Astrocyte (in vitro differentiated cells and primary cell): ENCODE measurements at places on chromosomes 4 and X.

- no peak for DNase-seq
Observed at GRCh38 chr4:145740806-145741205, 60.9 kb downstream of the C4orf51 start.

GRCh38 chrX:148459343-148459742 lies 41.1 kb upstream of the AFF2 start:
- no peak for DNase-seq

DNA sequence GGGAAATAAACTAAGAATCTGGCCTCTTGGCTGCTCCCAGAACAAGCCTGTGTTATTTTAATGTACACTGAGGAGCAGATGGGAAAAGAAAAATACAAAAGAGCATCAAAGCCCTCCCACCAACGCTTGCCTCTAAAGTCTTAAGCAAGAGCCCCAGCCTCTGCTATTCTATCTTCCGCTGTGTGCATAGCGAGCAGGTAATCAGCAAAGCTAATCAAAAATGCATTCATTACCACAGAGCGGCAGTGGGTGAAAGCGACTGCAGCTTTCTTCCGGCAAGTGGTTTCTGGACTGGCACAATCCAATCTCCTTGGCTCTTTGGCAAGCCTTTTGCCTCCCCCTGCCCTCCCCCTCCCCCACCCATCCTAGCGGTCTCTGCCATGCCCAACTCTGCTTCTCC lies 13.5 kb upstream of the GRIA3 start:
- no peak for DNase-seq

- no peak for DNase-seq
Observed at GRCh38 chr4:75429208-75429607, 85.0 kb downstream of the RCHY1 start.

GRCh38 chrX:110437686-110438085 lies 79.0 kb downstream of the RTL9 start:
- DNase-seq = no peak

DNA sequence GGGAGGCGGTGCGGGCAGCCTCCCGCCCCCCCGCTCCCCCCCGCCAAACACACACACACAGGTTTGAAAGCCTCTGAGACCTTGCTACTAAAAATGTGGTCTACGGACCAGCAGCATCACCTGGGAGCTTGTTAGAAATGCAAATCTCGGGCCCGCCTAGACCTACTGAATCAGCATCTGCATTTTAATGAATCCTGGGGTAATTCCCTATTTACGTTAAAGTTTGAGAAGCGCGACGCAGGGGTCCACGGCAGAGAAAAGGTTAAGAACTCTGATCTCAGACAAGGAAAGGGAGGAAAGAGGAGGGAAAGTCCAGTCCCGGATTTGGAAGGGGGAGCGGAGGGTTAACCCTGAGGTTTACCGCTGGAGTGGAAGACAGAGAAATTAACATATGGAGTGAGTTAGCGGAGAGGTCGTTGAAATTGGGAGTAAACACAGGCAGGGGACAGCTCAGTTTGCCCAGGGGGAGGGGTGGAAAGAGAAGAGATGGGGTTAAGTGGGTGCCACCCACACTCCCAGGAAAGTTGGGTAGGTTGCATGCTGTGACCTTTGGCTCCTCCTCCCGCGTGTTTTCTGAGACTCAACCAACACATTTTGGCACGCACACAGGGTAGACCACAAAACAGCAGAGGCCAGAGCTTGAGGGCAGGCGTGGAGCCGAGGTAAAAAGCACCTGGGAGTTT lies 483.6 kb downstream of the BCOR start:
- DNase-seq = no peak

DNA sequence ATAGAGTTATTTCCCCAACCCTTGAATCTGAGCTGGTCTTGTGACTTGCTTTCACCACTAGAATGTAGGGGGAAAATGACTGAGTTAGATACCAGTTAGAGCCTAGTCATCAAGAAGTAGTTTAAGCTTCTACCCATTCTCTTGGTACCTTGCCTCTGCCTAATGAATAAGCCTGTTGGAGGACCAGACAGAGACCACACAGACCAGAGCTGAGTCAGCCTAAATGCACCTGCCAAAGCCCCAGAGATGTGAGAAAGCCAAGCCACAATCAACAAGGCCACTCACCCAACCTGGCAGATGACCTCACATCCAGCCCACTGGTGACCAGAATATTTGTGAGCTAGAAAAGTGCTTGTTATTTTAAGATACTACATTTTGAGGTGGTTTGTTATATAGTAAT lies 85.2 kb upstream of the DCLK2 start:
- peak; percentile 87 for DNase-seq

- no peak for DNase-seq
Observed at GRCh38 chr4:15682242-15683142, 865 bp downstream of the FAM200B start.

GRCh38 chr4:122980860-122981259 lies 58.5 kb upstream of the NUDT6 start:
- no peak for DNase-seq

- DNase-seq = no peak
Observed at GRCh38 chr4:23323436-23323835, 566.4 kb downstream of the PPARGC1A start.

DNA sequence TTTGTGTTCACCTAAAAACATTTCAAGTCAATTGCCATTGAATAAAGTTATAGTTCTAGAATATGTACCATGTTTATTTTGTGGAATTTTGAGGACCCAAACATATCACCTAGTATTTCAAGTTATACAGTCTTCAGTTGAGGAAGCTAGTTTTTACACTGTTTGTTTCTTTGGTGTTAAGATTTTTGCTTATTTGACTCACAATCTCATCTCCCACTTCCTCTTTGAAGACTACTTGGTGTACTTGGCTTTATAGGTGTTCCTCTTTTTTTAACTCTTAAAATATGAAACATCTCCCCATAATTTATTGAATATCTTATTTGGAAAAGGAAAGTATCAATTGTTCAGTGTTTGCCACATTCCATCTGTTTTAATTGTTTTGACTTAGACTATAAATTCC lies 675.4 kb downstream of the RAPGEF2 start:
- no peak for DNase-seq

DNA sequence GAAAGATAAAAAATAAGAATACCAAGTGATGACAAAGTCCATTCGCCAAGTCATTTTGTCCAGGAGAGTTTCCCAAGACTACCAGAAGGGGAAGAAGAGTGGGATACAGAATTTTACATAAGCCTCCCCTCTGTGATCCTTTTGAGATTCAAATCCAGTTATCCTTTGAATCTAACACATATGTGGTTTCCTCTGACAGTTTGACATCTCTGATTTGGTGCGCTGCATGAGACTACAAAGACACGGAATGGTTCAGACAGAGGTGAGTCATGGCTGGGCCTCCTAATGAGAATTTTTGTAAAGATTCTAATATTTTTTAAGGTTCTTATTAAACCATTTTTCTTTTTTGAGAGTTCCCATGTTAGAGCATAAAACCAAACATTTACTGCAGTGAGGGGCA lies 38.3 kb downstream of the SLC10A6 start:
- DNase-seq = no peak

DNA sequence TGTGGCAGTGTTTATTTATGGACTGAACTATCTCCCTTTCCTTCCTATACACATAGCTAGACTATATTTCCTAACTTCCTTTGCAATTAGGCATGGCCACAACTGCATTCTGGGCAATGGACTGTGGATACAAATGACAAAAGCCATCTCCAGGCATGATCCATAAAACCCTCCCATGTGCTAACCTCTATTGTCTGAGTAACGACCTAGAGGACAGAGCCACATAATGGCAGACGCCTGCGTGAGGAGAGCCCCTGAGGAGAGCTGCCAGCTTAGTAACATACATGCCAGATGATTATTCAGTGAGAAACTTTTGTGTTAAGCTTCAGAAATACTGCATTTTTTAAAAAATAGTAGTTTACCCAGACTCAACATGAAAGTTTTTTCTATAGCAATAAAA lies 142.9 kb downstream of the ADGRA3 start:
- no peak for DNase-seq
